Stimulated activated CD4-positive, alpha-beta T cell treated with anti-CD3 and anti-CD28 coated beads, Interleukin-1b, Interleukin-23, amount 100 ng/mL, for 24 hours (primary cell): ENCODE measurements at places on chromosomes 13 and 19.

GRCh38 chr19:12834566-12834943, at the start of gene RTBDN:
Gene RTBDN, minus strand, starts transcription at chr19:12834579. Its CDS starts 4,600 bp downstream, at chr19:12829979.
- no peak for DNase-seq

GRCh38 chr19:4695224-4695731, 25.1 kb upstream of the MYDGF start:
- no peak for DNase-seq

- no peak for DNase-seq
Observed at GRCh38 chr13:33617055-33617454, 200.9 kb upstream of the RFC3 start.

DNA sequence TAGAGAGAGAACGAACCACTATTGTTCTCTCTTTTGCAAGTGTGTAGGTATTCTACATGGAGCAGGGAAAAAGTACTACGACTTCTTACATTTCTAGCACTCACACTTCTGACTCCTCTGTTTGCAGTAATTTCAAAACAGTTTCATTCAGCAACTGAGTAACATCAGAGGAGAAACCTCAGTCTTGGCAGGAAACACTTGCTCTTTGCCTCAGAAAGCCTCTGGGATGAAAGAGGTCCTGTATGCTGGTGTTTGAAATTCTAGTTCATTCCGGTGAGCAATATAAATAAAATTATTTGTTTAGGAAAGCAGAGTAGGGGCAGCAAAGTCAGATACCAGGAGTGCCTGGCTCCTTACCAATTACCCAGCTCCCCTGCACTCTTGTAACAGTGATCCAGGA, 595.5 kb downstream of the TBC1D4 start:
- DNase-seq: no peak

DNA sequence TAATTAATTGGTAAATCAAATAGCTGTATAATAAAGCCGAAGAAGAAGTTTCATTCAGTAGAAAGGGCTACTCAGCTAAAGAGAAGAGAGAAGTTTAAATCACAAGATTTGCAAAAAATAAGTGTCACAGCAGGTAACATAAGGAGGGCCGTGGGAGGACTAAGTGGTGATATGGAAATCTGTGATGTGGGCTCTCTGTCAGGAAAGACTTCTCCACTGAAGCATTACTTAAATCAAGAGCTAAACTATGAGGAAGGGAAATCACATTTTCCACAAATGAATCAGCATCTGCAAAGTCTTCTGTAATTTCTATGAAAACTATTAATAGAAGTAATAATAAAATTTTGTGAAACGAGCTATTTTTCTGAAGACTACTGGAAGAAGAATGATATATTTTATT, 153.8 kb downstream of the PCDH9 start:
- no peak for DNase-seq

GRCh38 chr13:108650271-108650670, 20.9 kb downstream of the MYO16 start:
- DNase-seq: no peak

GRCh38 chr13:101875717-101876393, 423.4 kb downstream of the ITGBL1 start:
- DNase-seq: no peak

GRCh38 chr19:38561658-38562057, 56.1 kb downstream of the MAP4K1 start:
- DNase-seq: no peak

GRCh38 chr13:111415246-111415645, 94.8 kb downstream of the TEX29 start:
- DNase-seq: no peak
